ENCODE measurements at places on chromosomes 6 and 20.
A peak's percentile ranks its signal among the peaks of the same experiment; 100 is the strongest.

DNA sequence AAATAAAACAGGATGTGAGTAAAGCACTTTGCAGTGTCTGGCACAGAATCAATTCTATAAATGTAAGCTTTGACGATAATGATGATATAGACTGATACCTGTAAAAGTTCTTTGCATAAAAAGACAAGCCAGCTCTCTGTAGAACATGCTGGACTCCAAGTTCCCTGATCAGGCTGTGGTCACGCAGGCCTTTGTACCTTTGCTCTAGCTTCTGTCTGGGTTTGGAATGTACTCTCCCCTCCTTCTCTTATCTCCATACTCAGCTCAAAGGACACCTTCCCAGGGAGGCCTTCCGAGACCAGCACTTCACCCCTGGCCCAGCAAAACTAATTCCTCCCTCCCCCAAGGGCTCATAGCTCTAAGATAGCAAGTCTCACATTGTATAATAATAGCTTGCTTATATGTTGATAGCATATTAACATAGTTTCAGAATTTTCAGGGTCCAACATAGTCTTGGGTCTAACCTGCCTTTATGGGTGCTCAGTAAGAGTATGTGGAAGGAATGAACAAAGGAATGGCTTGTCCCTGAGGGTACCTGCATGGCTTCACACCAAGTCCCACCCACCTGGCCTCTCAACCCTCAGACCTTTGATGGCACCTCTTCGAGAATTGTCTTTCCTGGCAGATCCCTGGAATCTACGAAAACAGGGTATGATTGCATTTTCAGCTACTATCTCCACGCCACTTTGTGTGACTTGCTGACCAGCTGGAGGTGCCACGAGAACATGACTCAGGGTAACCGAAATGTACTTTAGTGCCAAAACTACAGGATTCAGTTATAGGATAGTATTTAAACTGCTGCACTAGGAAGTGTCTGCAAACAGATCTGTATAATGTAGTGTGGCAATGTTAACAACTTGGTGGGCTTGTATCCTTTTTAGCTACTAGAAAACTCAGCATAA is 41.7 kb upstream of the PIM1 start:
- peak; percentile 46 for DNase-seq

DNA sequence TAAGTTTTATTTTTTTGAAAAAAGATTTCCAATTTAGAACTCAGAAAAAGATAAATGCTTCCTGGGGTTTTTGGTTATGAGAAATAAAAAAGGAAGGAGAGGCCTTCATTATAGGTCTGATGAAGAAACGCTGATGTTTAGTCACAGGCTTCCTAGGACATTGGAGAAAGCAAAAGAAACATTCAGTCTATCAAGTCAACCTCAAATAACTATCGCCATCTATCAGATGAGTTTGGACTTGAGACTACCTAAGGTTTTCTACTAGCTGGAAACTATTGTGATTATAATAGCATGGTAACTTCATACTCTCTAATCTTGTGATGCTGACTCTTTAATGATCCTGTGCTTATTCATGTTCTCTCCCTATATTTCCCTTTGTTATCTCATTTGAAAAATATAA is 171.3 kb downstream of the TPBG start:
- no peak for DNase-seq

GRCh38 chr6:155955038-155955437 is 499.4 kb upstream of the NOX3 start:
- DNase-seq: no peak

DNA sequence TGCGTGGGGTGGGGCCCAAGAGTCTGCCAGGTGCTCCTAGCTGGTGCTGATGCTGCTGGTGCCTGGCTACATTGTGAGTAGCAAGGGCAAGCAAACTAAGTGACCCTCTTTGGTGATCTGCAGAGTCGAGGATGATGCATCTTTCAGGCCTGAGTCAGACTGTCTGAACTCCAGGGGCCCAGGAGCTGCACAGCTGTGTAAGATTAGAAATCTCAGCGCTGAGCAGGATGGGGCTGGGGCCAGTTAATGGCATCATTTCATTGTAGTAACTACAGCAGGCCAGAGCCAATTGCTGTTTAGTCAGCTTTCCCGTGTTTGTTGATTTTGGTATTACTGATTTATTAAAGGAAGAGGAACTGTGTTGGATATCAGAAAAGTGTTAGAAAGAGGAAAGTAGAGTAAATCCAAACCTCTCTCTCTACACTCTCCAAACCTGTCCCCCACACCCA is 365.2 kb downstream of the PAX1 start:
- DNase-seq: no peak

- no peak for DNase-seq
These were observed 711.1 kb downstream of the HDGFL1 start for GRCh38 chr6:23280437-23280836.

GRCh38 chr6:153074761-153075160 is 56.3 kb downstream of the RGS17 start:
- peak; percentile 25 for DNase-seq

- no peak for DNase-seq
These were observed 1568.4 kb downstream of the GRIK2 start for GRCh38 chr6:102961902-102962301.

- DNase-seq: no peak
These were observed 34.4 kb upstream of the ENPP1 start for GRCh38 chr6:131773284-131773950.

DNA sequence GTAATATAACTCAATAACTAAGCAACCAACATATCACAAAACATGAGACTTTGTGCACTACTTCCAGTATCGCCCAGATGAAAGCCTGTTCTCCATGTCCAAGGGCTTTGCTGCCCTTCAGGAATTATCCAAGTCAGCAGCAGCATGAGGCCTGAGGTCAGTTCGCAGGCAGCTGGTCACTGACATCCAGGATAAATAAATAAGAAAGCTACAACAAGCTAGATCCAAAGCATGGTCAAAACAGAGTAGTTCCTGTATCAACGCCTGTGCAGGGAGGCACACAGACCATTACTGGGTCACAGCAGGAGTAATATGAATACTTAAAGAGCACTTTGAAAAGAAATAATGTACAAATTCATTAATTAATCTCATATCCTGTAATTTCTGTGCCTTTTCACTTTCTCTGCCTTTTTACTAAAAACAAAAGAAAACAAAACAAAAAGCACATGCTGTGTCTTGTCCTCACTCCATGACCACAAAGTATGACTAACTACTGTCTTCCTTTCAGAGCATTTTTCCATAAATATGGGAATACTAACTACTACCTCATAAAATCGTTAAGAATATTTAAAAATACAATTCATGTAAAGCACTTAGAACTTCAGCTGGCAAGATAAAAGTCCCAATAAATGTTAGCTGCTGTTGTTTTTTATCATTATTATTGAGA is 374.9 kb upstream of the IRAK1BP1 start:
- peak; percentile 53 for DNase-seq

DNA sequence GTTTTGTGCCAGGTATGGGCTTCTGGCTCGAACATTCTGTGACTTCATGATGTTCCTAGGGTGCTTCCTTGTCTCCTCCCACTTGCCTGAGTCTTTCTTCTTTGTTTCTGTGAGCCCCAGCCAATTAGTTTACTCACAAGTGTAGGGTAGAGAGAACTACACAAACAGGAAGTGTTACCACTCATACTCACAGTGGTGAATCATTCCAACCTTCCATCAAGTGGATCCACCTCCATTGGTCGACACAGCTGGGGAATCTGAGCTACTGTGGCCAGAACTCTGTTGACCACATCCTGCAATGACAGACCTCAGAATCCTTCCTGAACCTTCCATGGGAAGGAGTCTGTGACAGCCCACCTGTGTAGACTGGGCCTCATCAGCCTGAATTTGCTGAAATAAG is 76.8 kb downstream of the UNC5CL start:
- peak; percentile 95 for DNase-seq

DNA sequence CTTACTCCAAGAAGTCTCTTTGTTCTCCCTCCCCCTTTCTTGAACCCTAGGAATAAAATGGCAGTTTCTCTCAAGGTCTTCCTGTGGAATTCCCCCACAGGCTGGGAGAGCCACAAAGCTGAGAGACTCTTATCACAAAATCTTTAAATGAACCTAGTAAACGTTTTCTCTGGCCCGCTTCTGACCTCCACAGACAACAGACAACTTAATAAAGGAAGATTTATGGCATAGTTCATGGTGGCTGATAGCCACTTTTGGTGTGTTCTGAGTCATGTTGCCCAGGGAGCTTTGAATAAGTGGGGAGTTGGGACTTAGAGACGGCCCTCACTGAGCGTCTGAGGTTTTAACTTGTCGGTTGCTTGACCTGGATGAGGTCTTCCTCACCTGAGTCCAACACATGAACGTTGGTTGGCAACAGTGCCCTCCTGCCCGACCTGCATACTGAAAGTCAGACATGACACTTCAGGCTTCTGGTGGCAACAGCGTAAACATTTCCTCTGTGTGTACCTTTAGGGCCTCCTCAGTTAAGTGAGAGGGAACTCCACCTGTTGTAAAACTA is 124.1 kb downstream of the FOXO3 start:
- peak; percentile 71 for DNase-seq

DNA sequence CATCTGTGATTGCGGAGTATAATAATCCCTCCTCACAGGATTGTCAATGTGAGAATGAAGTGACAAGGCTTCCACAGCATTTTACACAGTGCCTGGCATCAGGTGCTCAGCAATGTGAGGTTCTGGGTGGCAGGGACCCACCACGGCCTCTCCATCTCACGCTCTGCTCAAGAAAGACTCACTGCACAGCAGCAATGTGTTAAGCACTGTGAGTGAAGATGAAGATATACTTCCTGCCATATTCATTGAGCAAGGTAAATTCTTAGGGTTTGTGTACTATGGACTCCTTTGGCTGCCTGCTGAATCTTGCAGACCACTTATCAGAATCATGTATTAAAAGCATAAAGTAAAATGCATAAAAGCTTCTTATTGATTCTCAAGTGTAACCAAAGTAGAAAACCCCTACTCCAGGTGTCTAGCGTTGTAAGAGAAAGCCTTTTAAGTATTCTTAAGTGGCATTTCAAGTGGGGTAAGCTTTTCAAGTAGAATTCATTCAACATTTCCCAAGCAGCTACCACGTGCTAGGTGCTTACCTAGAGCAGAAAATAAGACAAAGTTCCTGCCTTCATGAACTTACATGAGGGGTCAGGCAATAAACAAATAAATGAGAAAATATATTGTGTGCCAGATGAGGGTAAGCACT is 17.0 kb upstream of the MEP1A start:
- DNase-seq: no peak

- DNase-seq: no peak
These were observed 695.4 kb downstream of the PTPRT start for GRCh38 chr20:42494290-42494689.

GRCh38 chr20:56278196-56278595 is 29.7 kb downstream of the MC3R start:
- no peak for DNase-seq

GRCh38 chr20:48846516-48847492 is 19.0 kb upstream of the PREX1 start:
- DNase-seq: no peak

GRCh38 chr6:154166140-154166539 is 127.1 kb downstream of the OPRM1 start:
- DNase-seq: no peak

DNA sequence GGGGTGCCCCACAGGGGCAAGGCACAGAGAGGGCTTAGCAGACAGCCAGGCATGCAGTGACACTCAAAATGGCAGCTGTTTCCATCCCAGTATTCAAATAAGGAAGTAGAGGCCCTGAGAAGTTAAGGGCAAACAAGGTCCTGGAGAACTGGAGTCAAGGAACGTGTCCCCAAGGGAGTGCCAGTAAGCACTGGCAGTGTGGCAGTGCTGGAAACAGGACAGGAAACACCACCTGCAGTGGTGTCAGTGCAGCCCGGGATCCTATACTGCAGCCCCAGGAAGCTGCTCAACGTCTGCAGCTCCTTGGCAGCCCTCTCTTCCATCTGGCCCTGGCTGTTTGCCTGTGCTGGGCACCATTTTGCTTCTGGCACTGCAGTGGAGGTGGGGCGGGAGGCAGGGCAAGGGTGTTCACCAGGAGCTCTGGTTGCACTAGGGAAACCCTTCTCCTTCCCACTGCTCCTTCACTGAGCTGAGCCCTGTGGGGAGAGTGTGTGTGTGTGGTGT is 56.3 kb downstream of the EDN3 start:
- DNase-seq: no peak

- DNase-seq: no peak
These were observed 24.1 kb upstream of the NOL4L start for GRCh38 chr20:32609111-32609773.

DNA sequence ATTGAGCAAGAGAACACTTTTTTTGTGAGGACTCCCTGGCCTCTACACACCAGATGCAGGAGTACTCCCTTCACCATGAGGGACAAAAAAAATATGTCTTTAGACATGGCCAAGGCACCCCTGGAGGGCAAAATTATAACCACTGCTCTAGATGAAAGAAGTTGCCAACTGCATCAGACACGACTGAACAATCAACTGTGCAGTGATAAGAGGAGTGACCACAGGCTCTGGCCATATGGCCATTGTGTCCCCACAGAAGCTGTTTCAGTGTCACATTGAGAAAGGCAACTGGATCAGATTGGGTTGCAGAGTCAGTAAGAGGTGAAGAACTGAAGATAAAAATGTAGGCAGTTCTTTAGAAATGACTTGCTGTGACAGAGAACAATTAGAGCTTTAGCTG is 85.7 kb downstream of the C6orf118 start:
- no peak for DNase-seq

- no peak for DNase-seq
These were observed 7.5 kb downstream of the NFATC2 start for GRCh38 chr20:51535075-51535386.

- DNase-seq: peak; percentile 49
These were observed 26.7 kb upstream of the TFAP2B start for GRCh38 chr6:50791900-50792508.

GRCh38 chr6:24906314-24906713 is 29.4 kb downstream of the RIPOR2 start:
- DNase-seq: no peak

DNA sequence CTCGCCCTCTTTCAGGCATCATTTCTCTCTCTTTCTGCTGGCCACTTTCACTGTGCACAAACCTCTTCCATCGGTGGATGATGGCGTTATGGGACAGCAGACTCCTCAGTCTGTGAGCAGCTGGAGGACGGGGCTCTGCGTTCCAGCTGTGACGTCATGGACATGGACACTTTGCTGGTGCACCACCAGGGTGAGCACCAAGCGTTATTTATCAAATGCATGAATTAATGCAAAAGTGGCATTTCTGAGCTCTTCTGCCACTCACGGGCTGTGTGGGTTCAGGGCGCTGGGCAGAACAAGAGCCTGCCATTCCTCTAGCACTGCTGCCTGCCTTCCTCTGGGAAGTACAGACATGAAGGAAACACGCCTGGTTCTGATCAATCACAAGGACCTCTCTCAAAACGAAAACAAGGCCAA is 82.9 kb upstream of the MPC1 start:
- DNase-seq: peak; percentile 12
